ENCODE measurements at places on chromosomes 2 and 18. TPM values are rescaled to one million over a fixed set of nuclear protein-coding genes. Genes with fewer than 3 reads are reported as not detected.

DNA sequence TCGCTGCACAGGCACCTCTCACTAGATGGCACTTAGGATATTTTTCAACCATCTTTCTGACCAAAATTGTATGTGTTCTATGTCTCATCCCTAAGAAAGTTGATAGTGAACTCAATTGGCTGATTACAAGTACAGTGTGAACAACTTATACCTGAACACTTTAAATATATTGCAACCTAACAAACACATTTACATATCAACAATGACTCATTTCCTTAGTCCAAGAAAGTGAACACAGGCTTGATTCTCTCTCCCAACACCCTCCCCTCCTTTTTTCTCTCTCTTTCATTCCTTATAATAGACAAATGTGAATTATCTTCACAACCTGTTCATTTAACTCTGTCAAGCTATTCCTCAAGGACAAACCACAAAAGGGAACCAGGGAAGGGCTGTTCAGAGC lies 192.0 kb downstream of the SLC8A1 start:
- no peak for DNase-seq

- DNase-seq = peak; percentile 56
Observed at GRCh38 chr2:96103187-96103601, 13.2 kb downstream of the ADRA2B start.

GRCh38 chr18:26190506-26190905 lies 35.7 kb upstream of the TAF4B start:
- DNase-seq = no peak

DNA sequence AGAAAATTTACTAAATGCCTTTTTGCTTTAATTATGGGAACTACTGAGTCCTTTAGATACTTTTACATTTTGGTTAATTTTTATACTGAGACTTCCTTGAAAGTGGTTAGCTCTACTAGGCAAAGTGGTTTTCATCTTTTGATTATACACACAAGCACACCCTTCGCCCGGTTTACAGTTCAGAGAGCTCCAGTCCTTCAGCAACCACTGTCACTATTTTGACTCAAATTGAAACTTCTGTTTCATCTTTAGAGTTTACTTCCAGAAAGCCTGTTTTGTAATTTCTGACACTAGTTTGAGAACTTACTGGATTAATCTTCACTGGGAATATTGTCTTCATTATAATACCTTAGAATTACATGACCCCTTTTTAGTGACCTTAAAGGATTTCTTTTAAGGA lies 140.3 kb upstream of the FOSL2 start:
- DNase-seq = peak; percentile 79

DNA sequence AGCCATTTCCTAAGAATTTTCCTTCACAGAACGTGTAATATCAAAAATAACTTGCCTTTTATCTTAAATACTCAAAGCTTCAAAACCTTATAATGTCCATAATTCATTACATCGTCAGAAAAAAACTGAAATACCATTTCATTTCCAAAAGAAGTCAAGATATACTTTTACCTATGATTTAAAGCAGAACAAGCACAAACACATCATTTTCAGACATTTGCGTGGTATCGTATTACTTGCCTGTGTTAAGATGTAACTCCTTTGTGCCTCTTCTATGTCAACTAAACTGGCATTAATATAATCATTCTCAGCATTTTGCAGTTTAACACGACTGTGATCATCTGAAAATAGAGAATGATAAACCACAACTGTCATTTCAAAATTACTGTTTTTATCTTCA lies 47.5 kb downstream of the PTPN2 start:
- DNase-seq = no peak

- no peak for DNase-seq
Observed at GRCh38 chr2:168432565-168433186, 23.4 kb upstream of the CERS6 start.

DNA sequence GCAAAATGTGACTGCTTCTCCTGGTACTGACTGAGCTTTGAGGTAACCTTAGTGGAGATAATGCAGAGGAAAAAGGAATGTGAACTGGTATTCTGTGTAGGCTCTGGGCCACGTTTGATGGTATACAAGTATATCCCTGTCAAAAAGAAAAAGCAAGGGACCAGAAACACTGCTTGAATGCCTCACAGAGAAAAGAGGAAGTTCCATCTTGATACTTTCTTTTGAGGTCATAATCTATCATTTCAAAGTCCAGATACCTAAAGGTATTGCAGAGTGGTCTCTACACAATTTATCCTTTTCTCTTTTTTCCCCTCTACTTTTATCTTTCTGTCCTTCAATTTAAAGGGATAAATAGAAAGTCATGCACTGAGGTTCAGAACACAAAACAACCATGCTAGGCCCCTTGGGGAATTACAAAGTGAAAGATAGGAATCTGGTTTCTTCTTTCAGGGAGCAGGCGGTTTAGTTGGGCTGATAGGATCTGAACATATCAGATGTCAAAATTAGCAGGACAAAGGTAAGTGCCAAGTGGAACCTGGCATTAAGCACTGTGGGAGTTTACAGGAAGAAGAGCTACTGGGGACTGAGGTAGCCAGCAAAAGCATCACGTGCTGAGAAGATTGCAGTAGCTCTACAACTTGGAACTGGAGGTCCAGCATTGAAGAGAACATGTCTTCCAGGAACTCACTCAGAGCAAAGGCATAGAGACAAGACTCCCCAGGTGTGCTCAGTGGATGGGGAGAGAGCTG lies 121.2 kb downstream of the LYPD6 start:
- no peak for DNase-seq

DNA sequence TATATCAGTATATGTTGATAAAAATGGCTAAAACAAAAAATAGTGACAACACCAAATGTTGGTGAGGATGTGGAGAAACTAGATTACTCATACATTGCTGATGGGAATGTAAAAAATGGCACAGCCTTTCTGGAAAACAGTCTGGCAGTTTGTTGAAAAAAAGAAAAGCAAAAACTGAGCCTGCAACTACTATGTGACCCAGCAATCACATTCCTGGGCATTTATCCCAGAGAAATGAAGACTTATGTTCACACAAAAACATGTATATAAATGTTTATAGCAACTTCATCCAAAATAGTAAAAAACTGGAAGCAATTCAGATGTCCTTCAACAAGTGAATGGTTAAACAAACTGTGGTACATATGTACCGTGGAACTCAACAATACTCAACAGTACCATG lies 7.5 kb upstream of the KDSR start:
- DNase-seq = no peak

GRCh38 chr18:56086786-56087185 lies 498.8 kb upstream of the TCF4 start:
- no peak for DNase-seq

DNA sequence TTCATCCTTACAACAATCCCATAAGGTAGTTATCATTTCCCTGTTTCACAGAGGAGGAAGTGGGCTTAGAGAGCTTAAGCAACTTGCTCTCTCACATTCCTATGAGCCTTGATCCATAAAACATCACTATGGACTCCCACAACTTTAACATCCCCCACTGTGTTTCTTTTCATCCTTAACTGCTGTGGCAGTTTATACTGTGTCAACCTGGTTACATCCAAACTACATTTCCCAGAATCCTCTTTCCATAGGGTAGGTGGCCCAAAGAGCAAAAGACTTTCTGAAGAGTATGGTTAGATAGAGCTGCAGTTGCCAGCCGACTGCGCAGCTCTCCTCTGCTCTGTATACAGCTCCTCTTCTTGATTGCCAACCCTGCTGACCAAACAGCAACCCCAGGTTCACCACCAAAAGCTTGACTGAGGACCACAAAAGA lies 22.5 kb downstream of the MAP3K2 start:
- DNase-seq = no peak

- no peak for DNase-seq
Observed at GRCh38 chr2:20434588-20435294, 12.1 kb upstream of the RHOB start.

- no peak for DNase-seq
Observed at GRCh38 chr2:205535001-205535400, 147.3 kb upstream of the NRP2 start.

GRCh38 chr2:189265696-189266320 lies 86.2 kb upstream of the COL5A2 start:
- no peak for DNase-seq

DNA sequence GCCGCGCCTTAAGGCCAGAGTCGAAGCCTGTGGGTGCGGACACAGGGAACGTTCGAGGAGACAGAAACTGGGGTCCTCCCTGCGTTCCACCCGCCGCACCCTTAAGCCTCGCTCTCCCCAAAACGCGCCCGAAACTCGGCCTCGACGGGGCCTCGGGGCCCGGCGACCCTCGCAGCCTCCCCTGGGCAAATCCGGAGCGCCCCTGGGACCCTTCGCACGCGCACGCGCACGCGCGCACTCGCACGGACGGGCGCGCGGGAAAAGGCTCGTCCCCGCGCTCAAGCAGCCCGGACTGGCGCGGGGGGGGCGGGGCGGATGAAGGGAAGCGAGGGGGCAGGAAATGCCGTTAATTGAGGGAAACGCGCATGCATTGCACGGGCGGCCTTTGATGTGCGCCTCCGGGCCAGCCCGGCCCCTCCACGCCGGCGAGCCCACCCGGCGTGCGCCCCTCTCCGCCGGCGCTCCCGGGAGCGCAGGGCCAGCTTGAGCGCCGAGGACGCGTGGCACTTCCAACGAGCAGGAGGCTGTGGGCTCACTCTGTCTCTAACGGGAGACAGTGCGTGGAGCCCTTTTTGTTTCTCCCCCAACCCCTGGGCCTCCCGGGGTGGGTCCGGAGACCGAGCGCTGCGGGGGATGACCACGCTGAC lies 5.4 kb upstream of the SALL3 start:
- DNase-seq = no peak

DNA sequence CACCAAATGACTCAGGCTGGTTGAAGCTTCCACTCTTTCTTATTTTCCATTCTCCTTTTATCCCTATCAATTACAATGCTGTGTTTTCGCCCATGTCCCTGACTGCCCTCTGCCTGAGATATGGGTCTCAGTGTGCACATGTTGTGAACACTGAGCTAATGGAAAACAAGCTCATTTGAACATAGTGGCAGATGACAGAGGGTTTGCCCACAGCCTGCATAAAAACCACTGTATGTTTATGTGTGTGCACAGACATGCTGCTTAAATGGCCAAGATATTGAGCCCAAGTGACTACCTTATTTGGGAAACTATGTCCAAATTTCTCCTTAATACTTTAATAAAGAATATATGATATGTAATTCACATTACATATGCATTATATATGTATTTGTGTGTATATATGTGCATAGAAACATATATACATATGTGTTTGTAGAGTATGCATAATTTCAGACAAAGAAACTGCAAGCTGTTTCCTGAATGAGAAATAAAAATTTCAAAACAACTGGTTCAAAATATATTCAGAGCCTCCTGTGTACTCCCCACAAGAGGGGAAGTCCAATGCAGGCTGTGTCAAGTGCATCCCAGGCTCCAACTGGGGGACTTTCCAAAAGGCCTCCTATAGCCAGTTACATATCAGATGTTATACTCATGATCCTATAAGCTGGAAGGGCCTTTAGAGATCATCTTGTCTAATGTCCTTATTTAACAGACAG lies 92.7 kb upstream of the CD302 start:
- DNase-seq = no peak

GRCh38 chr2:55114082-55114481 lies 63.8 kb upstream of the RTN4 start:
- no peak for DNase-seq

GRCh38 chr2:192419786-192420185 lies 225.1 kb upstream of the TMEFF2 start:
- no peak for DNase-seq

- DNase-seq = no peak
Observed at GRCh38 chr2:44104855-44105271, 63.8 kb upstream of the PPM1B start.

GRCh38 chr2:196176142-196176738 lies 4.9 kb upstream of the STK17B start:
- peak; percentile 76 for DNase-seq

DNA sequence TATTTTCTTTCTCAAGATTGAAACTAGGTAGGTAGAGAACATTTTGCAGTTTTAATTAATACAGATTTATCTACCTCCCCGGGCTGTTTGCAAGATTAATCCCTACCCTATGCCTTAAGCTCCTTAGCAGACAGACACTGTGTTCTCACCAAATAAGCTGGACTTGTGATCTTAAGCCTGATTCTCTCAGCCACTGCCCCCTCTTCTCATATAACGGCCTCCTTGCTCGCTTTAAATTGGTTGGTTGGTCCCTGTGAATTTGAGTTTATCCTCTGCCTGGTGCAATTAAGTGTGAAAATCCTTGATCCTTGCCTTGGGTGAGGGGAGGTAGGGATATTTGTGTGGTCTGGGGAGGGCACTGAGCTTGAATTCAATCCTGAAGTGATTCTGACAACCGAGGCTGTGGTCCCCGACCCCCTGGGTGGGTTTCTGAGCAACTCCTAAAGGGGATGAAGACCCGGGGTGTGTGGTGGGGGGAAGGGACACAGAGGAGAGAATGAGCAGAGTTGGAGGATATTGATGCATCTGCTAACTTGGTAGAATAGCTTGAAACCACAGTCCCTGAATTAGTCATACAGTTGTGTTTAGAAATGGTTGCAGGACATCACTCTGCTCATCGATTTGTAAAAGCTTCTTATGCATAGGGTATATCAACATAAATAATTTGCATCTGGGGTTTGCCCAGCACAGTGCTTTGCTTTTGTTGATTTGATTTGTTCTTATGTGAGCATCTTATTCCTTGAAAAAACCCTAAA lies 36.9 kb upstream of the NCKAP5 start:
- DNase-seq = no peak

DNA sequence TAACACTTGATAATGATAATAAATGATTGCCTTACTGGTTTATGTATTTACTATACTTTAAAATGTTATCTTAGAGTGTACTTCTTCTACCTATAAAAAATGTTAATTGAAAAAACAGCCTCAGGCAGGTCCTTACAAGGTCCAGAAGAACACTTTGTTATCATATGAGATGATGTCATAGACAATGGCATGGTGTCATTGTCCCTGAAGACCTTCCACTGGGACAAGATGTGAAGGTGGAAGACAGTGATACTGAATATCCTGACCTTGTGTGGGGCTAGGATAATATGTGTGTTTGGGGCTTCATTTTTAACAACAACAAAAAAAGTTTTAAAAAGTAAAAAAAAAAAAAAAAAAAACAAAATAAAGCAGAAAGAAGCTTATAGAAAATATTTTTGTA lies 342.2 kb upstream of the KYNU start:
- DNase-seq = no peak

Gene IL1B
- 12.0 TPM for total RNA-seq

Gene LIMS2
- total RNA-seq = not detected

Gene INPP5D
- total RNA-seq = 155 TPM

Gene ITGA6
- 15.6 TPM for total RNA-seq

Gene MAL
- total RNA-seq = 2.2 TPM

Gene ANAPC1
- 146 TPM for total RNA-seq

Gene E2F6
- 11.6 TPM for total RNA-seq

Gene KIF1A
- 0.45 TPM for total RNA-seq

Gene SNTG2
- total RNA-seq = not detected

Gene CTAGE1
- total RNA-seq = not detected

Gene IL1RL2
- 0.19 TPM for total RNA-seq

Gene SNORC
- total RNA-seq = 1.5 TPM

Gene FOXI3
- total RNA-seq = not detected

Gene RTP5
- not detected for total RNA-seq

Gene SUMO1
- 92.0 TPM for total RNA-seq

Gene GKN2
- not detected for total RNA-seq

Gene HTR2B
- total RNA-seq = not detected

Gene IL1R2
- total RNA-seq = not detected

Gene RAMP1
- total RNA-seq = 7.4 TPM

Gene GYPC
- total RNA-seq = 44.2 TPM

Gene ANKRD62
- total RNA-seq = not detected

Gene ST8SIA3
- total RNA-seq = not detected

Gene TXNDC2
- total RNA-seq = not detected

Gene FBXO48
- total RNA-seq = 2.5 TPM
